ENCODE measurements at places on chromosomes 5 and 9.

- DNase-seq = no peak
Measured at GRCh38 chr9:76459694-76460635, 983 bp downstream of the GCNT1 start.

DNA sequence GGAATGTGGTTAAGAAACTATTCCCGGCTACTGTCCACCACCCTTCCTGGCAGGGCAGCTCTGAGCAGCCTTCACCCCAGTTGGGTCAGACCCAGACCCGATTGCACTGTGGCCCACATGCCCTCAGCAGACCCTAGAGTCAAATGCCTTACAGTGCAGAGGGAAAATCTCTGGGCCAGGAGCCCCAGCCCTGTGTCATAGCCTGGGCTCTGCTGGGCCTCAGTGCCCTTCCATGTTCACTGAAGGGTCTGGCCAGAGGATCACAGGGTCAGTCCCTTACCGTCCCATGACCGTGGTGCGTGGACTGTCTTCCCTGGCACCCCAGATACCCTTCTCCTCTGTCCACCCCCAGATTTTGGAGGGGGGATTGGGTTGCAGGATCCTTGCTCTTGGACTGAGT, 73.5 kb upstream of the COL5A1 start:
- peak; percentile 57 for DNase-seq

GRCh38 chr5:160271836-160272235, 40.5 kb downstream of the CCNJL start:
- no peak for DNase-seq

- peak; percentile 65 for DNase-seq
Measured at GRCh38 chr9:89677702-89678395, 73.0 kb downstream of the GADD45G start.

GRCh38 chr9:135099574-135099973, 12.1 kb downstream of the OLFM1 start:
- DNase-seq = no peak

- DNase-seq = no peak
Measured at GRCh38 chr9:35760651-35761050, 6.6 kb upstream of the MSMP start.

DNA sequence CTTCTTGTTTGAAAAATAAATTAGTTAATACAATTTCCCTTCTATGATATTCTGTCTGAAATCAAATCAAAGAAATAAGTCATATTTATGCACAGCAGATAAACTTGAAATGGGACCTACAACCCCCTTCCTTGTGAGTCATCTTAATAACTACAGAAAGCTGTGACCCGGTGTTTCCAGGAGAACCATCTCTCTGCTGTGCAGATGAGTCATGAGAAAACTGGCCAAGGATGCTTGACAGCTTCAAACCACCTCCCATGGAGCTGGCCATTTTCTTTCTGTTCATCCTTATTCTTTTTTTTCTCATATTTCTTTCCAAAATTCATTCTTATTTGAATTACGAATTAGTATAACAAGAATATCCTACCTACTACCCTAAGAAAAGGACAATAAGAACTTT, 43.4 kb upstream of the NR4A3 start:
- no peak for DNase-seq

- no peak for DNase-seq
Measured at GRCh38 chr9:85713897-85714296, 27.9 kb downstream of the AGTPBP1 start.

DNA sequence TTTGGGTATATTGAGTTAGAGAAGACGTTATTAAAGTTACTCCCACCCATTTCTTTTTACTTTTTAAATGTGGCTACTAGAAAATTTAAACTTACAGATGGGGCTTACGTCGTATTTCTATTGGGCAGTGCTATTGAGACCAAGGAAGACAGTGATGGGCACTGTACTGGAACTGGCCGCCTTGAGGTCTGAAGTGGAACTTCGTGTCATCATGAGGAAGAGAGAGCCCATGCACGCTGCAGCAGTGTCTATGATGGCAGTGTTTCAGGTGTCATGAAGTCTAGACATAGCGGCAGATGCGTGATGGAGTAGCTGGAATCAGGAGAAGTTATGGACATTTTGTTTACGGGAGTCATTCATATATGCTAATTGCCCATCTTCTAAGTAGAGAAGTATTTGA, 143.7 kb downstream of the LRRC70 start:
- DNase-seq = no peak

GRCh38 chr5:119411361-119412278, 40.7 kb upstream of the HSD17B4 start:
- no peak for DNase-seq

- no peak for DNase-seq
Measured at GRCh38 chr9:68913054-68913453, 100.9 kb downstream of the PRKACG start.

DNA sequence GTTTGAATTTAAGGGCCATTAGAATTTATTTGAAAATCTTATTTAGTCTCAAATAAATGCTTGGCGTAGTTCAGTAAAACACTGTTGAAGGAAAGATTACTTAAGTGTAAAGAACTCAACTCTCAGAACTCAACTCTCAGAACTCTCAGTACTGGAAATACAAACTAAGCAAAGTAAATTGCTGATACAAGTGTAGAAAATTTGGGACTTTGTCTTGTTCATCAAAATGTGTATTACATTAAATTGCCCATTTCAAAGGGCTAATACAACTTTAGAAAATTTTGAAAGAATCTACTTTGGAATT, 99.4 kb downstream of the CSNK1G3 start:
- DNase-seq = no peak

GRCh38 chr9:116204252-116204882, 50.8 kb downstream of the PAPPA start:
- DNase-seq = no peak

- no peak for DNase-seq
Measured at GRCh38 chr9:83623679-83624076, 735 bp downstream of the IDNK start.

- no peak for DNase-seq
Measured at GRCh38 chr9:135590486-135591079, 29.0 kb downstream of the PAEP start.

DNA sequence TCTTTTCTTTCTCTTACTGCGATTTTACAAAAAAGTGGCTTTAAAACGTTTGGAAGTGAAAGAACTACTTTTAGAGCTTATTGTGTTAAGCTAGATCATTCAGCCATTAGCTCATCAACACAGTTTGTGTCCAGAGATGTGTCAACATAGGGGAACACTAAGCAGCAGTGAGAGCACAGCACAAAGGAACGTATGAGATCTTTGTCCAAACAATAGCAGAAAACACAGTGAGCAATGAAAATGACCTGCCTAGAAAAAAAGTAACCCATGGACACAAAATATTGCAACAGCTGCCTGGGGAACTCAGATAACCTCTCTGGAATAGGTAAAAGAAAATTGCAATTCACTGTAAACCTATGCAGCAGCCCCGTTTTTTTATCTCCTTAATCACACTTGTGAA, 372.5 kb downstream of the ARHGEF28 start:
- no peak for DNase-seq

- DNase-seq = no peak
Measured at GRCh38 chr5:163473635-163474243, 13.3 kb downstream of the HMMR start.

- no peak for DNase-seq
Measured at GRCh38 chr9:91502913-91503672, 79.5 kb upstream of the NFIL3 start.

DNA sequence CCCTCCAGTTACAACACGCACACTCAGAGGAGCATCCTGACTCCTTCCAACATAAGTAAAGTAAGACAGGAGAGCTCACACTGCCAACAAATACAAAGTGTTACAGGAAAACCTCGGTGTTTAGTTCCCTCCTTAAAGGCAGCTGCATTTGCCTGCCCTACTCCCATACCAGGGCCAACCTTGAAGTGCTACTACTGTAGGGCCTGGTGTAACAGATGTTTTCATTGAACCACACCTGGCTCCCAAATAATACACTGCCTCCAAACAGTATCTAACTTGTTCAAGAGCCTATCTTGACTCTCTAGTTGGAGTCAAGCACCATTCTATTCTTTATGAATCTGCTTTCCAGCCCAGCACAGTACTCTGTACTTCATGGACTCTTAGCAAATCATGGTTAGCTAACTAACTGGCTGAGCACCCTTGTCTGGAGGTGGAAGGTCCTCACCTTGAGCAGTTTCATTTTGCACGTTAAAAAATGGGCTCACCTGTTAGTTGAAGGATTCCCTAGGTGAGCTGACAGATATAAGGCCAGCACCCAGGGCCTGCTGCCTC, 34.6 kb downstream of the TTC39B start:
- DNase-seq = no peak

DNA sequence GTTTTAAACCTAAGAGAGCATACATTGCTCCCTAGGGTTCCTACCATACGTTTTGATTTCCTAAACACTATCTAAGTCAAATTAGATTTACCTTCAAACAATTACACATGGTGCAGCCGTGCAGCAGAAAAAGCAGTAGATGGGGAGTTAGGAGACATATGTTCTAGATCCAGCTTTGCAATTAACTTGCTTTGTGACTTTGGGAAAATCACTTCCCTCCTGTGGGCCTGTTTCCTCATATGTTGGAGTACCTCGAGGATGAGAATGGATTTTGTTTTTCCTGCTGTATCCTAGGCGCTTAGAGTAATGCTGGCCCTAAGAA, 711 bp downstream of the MRPL50 start:
- DNase-seq = no peak

- DNase-seq = no peak
Measured at GRCh38 chr5:58224661-58225060, 235.2 kb downstream of the PLK2 start.

All from mesenteric fat pad (tissue), 1 donor.